ENCODE measurements at places on chromosomes 12 and 14.

DNA sequence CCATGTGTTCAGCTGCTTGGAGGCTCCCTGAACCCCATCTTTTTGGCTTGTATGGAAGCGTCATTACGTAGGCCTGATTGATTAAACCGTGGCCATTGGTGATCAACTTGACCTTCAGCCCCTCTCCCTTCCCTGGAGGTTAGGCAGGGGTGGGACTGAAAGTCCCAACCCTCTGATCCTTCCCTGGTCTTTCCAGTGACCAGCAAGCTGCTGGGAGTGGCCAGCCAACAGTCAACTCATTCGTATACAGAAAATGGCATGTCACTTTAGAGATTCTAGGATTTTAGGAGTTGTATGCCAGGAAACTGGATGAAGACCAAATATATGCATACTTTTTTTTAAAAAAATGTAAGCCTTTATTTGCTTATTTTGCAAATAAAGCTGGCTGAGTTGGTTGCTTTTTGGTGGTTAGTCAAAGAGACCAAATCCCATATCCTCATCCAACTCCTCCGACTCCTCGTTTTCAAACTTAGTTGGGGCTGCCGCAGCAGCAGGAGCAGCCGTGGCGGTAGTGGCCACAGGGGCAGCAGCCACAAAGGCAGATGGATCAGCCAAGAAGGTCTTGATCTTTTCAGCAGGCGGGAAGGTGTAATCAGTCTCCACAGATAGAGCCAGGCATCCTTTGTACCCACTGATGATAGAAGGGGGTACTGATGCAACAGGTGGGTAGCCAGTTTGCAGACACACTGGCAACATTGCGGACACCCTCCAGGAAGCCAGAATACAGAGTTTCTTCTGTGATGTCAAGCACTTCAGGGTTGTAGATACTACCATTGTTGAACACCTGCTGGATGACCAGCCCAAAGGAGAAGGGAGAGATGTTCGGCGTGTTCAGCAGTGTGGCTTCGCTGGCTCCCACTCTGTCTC lies 16.6 kb downstream of the NFKBIA start:
- no peak for DNase-seq

DNA sequence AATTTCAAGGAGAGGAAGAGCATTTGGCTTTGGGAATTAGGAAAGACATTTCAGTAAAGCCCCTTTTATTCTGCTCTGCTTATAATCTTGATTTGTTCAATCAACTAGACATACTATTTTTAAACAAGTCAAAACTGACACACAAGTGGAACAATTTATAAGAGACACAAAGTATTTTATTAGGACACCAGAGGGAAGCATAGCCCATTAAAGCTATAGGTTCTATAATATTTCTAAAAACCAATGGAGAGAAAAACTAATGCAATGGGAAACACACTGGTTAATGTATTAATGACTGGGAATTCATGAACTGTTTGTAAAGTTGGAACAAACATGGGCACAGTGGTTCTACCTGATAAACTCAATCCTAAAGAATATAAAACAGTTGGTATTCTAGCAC lies 15.3 kb upstream of the CERS5 start:
- no peak for DNase-seq

DNA sequence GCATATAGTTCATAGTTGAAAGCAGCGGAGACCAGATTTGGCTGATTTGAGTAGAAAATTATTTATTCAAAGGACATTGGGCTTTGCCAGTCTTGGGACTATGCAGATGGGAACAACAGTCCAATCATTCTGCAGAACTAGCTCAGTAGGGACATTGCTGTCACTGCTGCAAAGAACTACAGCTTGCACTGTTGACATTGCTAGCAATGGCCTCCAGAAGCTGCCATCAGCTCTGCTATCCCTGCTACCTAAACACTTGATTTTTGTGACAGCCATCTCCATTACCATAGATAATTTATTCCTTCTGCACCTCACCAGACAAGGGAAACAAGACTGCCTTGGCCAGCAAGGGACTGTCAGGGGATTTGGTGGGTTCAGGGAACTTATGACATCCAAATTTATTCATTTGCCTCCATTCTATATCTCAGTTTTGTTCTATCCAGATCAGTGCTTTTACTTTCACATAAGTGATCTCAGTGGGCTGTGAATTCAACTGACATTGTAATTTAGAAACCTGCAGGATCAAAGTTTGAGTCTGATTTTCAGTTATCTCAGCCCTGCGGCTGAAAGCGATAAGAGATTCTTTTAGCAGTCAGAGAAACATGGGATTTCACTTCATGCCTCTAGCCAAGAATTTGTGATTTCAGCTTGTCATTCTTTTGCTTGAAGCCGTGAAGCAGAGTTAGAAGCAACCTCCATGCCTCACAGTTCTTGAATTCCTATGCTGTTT lies 136.7 kb upstream of the FBXO33 start:
- DNase-seq = no peak

DNA sequence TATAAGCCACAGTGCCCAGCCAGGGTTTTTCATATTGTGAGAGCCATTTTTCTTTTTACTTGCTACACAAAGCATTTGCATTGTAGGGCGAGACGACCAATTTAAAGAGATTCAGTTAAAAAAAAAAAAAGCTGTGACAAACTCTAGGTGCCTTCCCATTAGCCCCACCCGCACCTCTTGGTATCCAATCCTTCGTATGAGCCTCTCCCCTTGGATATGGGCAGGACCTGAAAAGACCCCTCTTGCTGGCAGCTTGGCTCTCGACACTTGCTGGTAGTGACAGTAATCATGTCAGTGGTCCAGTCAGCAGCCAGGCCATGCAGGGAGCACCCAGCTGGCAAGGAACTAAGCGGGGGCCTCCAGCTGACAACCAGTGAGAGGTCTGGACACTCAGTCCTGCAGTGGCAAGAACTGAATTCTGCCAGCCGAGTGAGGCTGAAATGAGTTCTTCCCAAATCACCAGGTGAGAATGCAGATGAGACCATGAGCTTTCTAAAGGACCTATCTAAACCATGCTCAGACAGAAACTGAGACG lies 46.5 kb downstream of the SINHCAF start:
- no peak for DNase-seq

DNA sequence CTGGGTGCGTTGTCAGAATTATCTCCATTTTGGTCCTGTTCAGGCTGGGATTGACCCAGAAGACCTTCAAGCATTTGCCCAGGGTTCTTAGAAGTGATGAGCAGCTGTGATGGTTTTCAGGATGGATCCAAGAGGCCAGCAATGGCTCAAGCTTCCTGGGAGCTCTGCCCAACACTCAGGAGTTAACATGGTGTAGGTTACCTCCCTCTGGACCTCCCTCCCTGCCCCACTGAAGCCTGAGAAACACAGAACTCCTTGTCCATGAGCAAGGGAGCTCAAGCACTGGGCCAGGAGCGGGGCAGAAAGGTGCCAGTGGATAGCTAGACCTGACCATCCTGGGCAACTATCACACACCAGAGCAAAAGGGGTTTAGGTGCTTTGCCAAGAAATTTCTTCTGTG lies 148.4 kb upstream of the FKBP4 start:
- DNase-seq = no peak

DNA sequence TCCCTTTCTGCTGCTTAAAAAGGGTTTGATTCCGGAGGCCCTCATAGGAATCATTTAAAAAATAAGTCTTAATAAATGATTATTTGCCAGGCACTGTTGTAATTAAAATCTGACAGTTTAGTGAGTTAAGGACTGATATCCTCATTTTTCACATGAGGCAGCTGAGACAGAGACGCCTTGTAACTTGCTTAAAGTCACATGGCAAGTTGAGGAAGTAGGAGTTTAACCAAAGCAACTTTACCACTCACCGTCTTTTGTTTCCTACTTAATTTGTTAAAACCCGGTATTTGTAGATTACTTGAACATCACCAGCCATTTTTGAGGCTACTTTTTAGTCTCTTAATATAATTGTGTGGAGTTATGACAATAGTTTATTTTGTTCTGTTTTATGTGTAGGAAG lies 2.4 kb downstream of the TIGAR start:
- DNase-seq = no peak

DNA sequence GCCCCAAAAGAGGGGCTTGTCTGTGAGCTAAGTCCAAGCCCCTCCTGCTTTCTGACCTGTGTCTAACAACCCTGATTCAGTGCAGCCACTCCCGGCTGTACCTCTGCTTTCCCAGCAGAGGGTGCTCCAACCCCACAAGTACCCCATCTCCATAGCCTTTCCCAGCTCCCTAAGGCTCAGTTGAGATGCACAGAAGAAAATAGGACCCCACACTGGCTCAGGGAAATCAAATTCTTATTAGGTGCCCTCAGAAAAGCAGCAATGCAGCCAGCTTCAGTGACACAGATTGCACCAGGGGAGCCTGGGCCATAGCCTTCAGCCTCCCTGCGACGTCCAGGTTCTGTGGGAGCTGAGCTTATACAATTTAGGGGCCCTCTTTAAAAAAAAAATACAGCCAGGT lies 49.9 kb downstream of the LRRC74A start:
- DNase-seq = peak; percentile 5

GRCh38 chr12:111033281-111034082 lies 113.1 kb upstream of the MYL2 start:
- DNase-seq = no peak

GRCh38 chr12:120125792-120126634 lies 9.5 kb upstream of the RAB35 start:
- no peak for DNase-seq

- DNase-seq = no peak
These were observed 1598.3 kb downstream of the AACS start for GRCh38 chr12:126663304-126664094.

GRCh38 chr12:66048835-66049537 lies 81.6 kb downstream of the LLPH start:
- no peak for DNase-seq

DNA sequence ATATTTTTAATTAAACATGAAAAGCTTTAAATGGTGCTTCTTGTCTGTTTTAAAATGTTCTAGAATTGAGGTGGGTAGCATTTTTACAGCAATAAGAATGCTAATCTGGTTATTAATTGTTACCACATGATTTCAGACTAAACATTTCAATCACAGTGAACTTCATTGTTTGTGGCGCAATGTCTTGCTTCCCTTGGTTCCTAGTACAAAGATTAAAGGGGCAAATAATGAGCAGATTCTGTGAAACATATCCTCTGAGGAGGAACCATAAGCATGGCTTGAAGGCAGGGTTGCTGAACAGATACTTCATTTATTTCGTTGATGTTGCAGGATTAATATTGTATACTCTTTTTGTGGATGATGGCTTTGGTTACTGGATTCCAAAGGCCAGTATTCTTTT lies 162.1 kb downstream of the FUT8 start:
- DNase-seq = no peak

DNA sequence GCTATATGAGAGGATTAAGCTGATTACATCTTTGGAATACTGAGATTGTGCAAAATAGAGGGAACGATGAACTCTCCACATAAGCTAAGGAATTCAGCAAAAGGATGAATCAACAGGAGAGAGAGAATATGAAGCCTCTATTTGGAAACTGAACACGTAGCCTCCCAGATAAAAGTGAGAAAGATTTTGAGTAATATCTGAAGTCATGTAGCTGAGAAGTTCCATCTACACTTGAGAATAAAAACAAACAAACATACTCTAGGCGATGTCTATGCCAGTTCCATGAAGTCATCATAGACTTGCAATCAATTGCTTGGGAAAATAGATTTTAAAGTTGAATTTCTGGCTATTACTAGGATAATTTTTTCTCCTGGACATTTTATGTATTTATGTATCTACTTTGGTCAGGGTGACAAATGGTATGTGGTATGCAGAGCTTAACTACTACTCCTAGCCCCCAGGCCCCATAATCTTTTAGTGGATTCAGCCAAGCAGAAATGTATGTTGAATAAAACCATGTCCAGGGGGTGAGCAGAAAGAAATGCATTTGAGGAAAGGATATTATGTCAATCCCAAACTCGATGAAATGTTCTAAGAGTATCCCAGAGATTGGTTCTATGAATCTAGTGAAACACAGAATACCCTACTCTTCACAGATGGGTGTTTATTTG lies 627.4 kb downstream of the DIO2 start:
- no peak for DNase-seq

GRCh38 chr12:52404951-52405350 lies 1.2 kb downstream of the KRT82 start:
- DNase-seq = no peak

GRCh38 chr12:40325349-40325960 lies 100.7 kb downstream of the LRRK2 start:
- DNase-seq = no peak

DNA sequence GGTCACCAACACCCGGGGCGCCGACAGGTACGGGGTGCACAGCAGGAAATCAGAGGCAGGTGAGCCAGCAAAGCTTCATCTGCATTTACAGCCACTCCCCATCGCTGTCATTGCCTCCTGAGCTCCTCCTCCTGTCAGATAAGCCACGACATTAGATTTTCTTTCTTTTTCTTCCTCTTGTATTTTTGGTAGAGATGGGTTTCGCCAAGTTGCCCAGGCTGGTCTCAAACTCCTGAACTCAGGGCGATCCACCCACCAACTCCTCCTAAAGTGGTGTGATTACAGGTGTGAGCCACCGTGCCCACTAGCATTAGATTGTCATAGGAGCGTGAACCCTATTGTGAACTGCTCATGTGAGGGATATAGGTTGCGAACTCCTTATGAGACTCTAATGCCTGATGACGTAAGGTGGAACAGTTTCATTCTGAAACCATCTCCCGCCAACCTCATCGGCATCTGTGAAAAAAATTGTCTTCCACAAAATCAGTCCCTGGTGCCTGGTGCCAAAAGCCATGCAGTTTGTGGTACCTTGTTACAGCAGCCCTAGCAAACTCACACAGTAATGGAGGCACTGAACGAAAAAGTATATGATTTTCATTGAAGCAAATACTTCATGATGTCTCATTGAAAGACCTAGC lies 1.5 kb downstream of the STYK1 start:
- DNase-seq = no peak

DNA sequence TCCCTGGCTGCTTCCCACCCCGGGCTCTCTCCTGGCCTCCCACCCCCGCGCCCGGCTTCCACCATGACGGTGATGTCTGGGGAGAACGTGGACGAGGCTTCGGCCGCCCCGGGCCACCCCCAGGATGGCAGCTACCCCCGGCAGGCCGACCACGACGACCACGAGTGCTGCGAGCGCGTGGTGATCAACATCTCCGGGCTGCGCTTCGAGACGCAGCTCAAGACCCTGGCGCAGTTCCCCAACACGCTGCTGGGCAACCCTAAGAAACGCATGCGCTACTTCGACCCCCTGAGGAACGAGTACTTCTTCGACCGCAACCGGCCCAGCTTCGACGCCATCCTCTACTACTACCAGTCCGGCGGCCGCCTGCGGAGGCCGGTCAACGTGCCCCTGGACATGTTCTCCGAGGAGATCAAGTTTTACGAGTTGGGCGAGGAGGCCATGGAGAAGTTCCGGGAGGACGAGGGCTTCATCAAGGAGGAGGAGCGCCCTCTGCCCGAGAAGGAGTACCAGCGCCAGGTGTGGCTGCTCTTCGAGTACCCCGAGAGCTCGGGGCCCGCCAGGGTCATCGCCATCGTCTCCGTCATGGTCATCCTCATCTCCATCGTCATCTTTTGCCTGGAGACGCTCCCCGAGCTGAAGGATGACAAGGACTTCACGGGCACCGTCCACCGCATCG lies 1.8 kb downstream of the KCNA1 start:
- DNase-seq = no peak

GRCh38 chr12:80272387-80272915 lies 171.6 kb upstream of the PTPRQ start:
- DNase-seq = no peak

- DNase-seq = no peak
These were observed 143.4 kb upstream of the ARHGAP5 start for GRCh38 chr14:31933716-31934115.
